Activated CD8-positive, alpha-beta memory T cell treated with anti-CD3 and anti-CD28 coated beads for 4 hours (primary cell): ENCODE measurements at places on chromosomes 16 and 17.

DNA sequence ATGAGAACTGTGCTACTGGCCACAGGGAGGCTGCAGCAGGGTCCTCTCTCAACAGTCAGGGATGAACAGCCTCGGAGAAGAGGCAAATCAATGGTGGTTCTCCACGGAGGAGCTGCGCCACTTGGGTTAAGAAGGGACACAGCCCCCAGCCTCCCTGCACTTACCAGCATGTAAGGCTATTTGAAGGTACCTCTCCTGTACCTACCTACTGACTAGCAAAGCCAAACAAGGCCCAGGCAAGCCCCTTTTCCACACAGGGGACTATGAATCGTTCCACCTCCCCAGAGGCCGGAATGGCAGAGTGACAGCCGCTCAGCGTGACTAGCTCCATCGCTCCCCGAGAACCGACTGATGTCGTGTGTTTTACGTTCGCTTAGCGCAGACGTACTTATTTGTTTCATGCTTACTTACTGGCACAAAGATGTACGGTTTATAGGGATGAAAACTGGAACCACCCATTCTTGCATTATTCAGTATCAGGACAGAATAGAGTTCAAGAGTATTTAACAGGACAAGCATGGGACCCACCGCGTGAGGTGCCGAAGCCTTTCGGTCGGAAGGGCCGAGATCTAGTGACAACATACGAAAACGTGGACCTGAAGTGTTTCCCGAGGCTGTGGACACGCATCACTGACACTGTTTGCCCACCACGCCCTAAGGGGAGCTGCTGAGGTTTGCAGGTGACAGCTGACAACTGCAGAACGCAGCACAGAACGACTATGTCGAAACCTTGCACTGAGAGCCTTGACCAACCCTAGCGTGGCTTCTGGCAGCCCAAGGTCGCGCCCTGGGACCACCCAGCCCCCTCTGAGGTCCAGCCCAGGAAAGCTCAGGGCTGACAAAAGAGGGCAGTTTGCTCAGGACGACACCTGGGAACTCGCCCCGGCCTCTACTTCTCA is 1.0 kb downstream of the TEPSIN start:
- DNase-seq = no peak

DNA sequence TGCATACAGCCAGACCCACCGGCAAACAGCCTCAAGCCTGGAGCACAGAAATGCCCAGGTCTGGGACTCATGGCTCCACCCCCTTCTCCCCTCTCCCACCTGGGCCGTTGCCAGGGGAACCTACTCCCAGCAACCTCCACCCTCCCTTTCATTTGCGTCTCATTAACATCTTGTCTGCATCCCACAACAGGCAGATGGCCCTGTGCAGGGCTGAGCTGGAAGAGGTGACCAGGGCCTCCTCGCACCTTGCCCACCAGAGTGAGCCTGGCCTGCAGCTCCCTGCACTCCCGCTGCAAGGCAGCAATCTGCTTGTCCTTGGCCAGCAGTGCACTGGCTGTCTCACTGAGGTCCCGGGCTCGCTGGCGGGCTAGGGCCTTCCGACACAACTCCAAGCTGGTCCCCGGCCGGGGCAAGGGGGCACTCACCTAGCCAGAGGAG is 3.3 kb downstream of the TSPOAP1 start:
- DNase-seq = no peak

DNA sequence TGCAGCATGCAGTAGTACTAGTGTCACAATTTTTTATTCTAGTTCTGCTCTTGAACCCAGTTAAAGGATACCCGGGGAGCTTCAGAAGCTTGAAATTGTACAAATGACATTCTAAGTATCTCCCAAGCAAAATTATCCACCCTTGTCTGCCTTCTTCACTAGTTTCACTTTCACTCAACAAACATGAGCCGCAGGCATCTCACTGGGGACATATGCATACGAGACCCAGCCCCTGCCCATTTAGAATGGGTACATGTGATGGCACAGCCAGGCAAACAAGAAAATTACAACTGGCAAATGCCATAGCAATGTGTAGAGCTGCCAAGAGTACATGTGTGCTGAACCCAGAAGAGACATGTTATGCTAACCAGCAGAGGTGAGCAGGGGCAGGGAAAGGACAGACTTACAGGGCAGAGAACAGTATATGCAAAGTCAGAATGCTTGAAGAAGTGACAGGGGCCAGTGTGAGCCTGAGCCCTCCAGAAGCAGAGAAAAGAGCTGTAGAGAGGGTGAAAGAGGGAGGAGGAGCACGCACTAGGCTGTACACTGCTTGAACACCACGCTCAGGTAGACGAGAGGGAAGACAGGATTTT is 8.3 kb downstream of the GINS2 start:
- DNase-seq = no peak

- no peak for DNase-seq
Measured at GRCh38 chr17:73231395-73231794, 30.3 kb downstream of the CPSF4L start.

DNA sequence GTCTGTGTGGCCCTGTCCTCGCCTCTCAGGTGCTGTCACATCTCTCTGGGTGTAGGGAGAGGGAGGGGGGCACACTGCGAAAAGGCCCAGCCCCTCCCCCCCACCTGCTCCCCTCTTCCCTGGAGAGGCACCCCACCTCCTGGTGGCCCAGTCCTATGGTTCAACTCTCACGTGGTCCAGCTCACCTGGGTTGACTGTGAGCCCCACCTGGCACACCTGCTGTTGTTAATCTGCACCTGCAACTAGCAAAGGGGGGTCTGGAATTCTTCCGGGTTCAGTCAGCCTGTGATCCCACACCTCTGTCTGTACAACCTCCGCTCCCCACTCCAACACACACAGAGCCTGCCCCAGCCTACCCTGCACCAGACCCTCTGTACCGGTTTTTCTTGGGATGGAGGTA is 2.0 kb upstream of the SYNGR2 start:
- DNase-seq = no peak
